Activated T-cell treated with anti-CD3 and anti-CD28 coated beads, Interleukin-2, amount 50 U/mL, for 72 hours (primary cell): ENCODE measurements at places on chromosomes 4 and X.
A peak's percentile ranks its signal among the peaks of the same experiment; 100 is the strongest.

GRCh38 chrX:16187024-16187760, 19.9 kb downstream of the MAGEB17 start:
- H3K4me1 ChIP-seq, result peaks cover 6% of the 10 kb centered on the region
- H3K27me3 ChIP-seq, result peaks cover 33% of the 10 kb centered on the region
- H3K27ac ChIP-seq, result no peak overlapping the region
- no peak overlapping the region for H3K4me3 ChIP-seq
- no peak for DNase-seq

DNA sequence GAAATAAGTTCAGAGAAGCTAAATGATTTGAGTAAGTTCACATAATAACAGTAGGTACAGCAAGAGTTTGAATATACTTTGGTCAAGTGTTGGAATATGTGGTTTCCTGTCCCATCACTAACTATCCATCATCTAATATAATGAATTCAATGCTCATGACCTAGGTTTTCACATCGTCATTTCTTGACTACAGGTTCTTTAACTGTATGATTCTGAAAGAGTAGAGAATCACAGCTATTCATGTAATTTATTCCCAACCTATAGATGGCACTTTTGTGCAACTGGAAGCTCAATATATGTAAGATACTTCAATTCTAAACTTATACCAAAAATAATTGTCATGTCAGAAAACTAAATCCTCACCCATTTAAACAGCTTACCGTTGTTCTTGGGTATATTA, 53.1 kb downstream of the TIGD2 start:
- H3K36me3 ChIP-seq, result no peaks in the 10 kb centered on the region
- H3K4me1 ChIP-seq, result no peaks in the 10 kb centered on the region
- peaks cover 6% of the 10 kb centered on the region for H3K27me3 ChIP-seq
- H3K27ac ChIP-seq, result no peak overlapping the region
- DNase-seq, result no peak

- H3K36me3 ChIP-seq, result no peaks in the 10 kb centered on the region
- H3K27ac ChIP-seq, result no peak overlapping the region
- DNase-seq, result no peak
- H3K4me3 ChIP-seq, result no peak overlapping the region
These were observed 37.3 kb downstream of the MAGEB17 start for GRCh38 chrX:16204538-16204937.

DNA sequence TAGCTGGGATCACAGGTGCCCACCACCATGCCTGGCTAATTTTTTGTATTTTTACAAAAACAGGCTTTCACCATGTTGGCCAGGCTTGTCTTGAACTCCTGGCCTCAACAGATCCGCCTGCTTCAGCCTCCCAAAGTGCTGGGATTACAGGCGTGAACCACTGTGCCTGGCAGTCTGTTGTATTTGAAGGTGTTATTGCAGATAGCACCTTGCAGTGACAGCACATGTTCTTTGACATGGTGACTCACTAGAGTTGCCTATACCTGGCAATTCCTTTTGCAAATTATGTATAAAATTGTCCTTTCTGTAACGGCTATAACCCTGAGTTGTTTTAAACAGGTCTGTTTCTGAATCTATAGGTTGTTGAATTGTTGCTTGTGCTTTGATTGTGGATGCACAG, 7.9 kb downstream of the OGT start:
- peak overlapping the region; percentile 98 for H3K27ac ChIP-seq
- peaks cover 7% of the 10 kb centered on the region for H3K27me3 ChIP-seq
- DNase-seq, result no peak
- peaks cover 45% of the 10 kb centered on the region for H3K36me3 ChIP-seq
- peak overlapping the region; percentile 85 for H3K4me3 ChIP-seq
- peaks cover 66% of the 10 kb centered on the region for H3K4me1 ChIP-seq

- H3K4me1 ChIP-seq, result peaks cover 65% of the 10 kb centered on the region
- peak overlapping the region; percentile 93 for H3K4me3 ChIP-seq
- H3K27ac ChIP-seq, result peak overlapping the region; percentile 99
- H3K36me3 ChIP-seq, result peaks cover 5% of the 10 kb centered on the region
- H3K27me3 ChIP-seq, result no peaks in the 10 kb centered on the region
These were observed 15.6 kb upstream of the ATP8A1 start for GRCh38 chr4:42672359-42673081.

DNA sequence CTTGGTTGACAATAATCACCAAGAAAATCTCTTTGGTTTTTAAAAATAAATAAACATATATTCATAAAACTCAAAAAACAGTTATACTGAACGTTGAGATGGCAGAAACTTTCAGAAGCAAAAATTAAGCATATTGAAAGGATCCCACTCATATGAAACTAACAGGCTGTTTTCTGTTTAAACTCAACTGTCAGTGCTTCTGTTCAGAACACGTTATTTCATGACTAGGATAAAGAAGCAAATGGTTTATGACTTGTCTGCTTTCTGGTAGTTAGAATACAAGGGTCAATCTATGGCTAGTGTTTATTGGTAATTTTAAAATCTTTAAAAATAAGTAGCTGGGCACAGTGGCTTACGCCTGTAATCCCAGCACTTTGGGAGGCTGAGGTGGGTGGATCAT, 4.1 kb downstream of the GPR82 start:
- DNase-seq, result no peak
- no peak overlapping the region for H3K4me3 ChIP-seq
- H3K27ac ChIP-seq, result no peak overlapping the region
- peaks cover 6% of the 10 kb centered on the region for H3K27me3 ChIP-seq
- H3K36me3 ChIP-seq, result no peaks in the 10 kb centered on the region

DNA sequence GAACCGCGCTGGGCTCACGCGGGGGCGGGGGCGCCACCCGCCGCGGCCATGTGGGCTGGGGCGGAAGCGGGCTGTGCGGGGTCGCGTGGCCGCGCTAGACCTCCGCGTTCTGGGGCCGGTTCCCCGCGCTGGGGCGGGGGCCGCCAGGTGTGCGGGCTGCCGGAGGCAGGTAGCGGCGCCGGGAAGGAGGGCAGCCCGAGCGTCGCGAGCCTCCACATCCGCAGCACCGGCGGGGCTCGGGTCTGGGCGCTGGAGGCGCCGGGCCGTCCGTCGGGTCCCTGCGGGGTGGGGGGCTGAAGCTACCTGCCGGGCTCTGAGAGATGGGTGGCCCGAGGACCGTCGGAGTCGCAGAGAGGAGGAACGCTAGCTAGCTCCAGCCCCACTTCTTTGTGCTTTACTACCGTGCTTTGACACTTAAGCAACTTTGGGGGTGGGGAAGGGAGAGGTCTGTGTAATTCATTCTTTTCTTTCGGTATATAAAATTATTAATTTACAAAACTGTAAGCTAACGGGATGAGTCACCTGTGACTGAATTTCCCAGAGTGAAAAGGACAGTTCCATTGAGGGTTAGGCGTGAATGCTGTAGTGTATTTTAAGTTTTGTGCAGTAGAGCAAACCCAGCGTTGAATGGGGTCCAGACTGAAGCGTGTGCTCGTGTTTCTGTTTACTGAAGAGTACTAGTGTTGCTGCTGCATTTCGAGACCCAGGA, 689 bp downstream of the METAP1 start:
- DNase-seq, result peak; percentile 18
- H3K4me3 ChIP-seq, result peak overlapping the region; percentile 92
- peak overlapping the region; percentile 66 for H3K27ac ChIP-seq
- H3K27me3 ChIP-seq, result no peaks in the 10 kb centered on the region
- H3K36me3 ChIP-seq, result no peaks in the 10 kb centered on the region

DNA sequence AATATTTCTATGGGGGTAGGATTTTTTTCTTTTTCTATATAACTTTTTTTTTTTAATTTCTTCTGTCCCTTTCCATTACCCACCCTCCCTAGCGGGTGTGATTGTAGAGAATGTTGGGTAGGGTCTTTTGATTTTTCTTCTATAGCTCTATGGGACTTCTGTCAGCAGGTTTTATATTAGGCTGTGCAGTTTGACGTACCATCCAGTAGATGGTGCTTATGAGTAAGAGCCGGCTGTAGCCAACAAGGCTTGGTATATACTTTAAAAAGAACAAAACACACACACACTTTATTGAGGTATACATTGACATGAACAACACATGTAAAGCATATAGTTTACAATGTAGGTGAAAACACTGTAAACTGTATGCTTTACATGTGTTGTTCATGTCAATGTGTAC, 247.9 kb upstream of the POF1B start:
- H3K27ac ChIP-seq, result no peak overlapping the region
- no peak for DNase-seq
- H3K27me3 ChIP-seq, result peaks cover 12% of the 10 kb centered on the region

DNA sequence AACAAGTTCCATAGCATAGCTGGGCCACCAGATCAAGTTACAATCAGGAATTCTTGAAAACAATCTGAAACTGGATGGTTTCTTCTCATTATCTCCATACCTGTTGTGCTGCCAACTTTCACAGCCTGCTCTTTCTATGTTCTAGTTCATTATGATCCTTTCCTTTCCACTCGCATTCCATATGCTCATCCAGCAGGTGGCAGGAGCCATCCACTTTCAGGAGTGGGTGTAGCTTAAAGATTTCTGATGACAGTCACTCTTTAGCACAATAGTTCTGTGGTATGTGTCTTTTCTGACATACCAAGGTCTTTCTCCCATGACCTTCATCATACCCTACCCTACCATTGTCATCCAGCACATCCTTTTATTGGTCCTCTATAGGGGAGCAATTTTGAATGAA, 46.4 kb downstream of the PAGE2 start:
- no peaks in the 10 kb centered on the region for H3K36me3 ChIP-seq
- H3K4me1 ChIP-seq, result no peaks in the 10 kb centered on the region
- no peak overlapping the region for H3K27ac ChIP-seq
- H3K27me3 ChIP-seq, result peaks cover 28% of the 10 kb centered on the region
- DNase-seq, result peak; percentile 32

DNA sequence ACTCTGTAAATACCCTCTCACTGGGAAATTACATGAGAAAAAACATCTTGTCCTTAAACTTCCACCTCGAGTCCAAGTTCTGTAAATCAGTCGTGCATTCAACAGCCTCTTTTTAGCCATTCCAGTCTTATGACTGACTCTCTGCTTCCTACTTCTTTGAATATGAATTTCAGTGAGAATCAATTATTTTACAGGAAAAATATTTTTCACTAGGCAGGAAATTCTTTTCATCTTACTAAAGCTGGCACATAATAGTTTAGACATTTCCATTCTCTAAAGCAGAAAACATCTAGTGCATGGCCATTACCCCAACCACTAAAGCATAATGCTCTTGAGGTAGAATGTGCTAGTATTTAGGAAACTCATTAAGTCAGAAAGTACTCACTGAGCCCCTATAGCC, 565.7 kb upstream of the FAT1 start:
- no peaks in the 10 kb centered on the region for H3K36me3 ChIP-seq
- DNase-seq, result no peak
- no peak overlapping the region for H3K4me3 ChIP-seq
- no peaks in the 10 kb centered on the region for H3K27me3 ChIP-seq
- no peaks in the 10 kb centered on the region for H3K4me1 ChIP-seq

DNA sequence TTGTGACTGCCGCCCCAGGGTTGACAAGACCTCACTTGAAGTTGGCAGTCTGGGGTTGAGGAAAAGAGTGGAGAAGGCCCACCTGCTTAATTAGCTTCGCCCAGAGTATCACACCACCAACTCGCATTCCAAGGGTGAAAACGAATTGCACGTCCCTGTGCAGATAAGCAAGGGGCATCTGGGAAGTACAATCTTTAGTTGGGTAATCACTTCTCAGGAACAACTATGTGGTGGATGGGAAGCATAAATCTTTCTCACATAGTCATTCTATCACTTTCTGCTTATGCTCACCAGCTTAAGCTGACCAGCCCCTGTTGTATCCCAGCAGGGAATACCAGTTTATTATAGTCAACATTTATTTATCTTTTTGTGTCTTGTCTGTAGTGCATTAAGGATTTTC, 14.3 kb downstream of the SPCS3 start:
- no peak overlapping the region for H3K4me3 ChIP-seq
- peaks cover 13% of the 10 kb centered on the region for H3K36me3 ChIP-seq
- no peak overlapping the region for H3K27ac ChIP-seq
- no peaks in the 10 kb centered on the region for H3K27me3 ChIP-seq
- peaks cover 19% of the 10 kb centered on the region for H3K4me1 ChIP-seq

- H3K27ac ChIP-seq, result no peak overlapping the region
- H3K27me3 ChIP-seq, result peaks cover 12% of the 10 kb centered on the region
- peak overlapping the region; percentile 45 for H3K4me3 ChIP-seq
- no peak for DNase-seq
- peaks cover 10% of the 10 kb centered on the region for H3K4me1 ChIP-seq
These were observed 429.7 kb downstream of the MAPK10 start for GRCh38 chr4:85929961-85930665.

- H3K27me3 ChIP-seq, result no peaks in the 10 kb centered on the region
- no peak overlapping the region for H3K27ac ChIP-seq
- no peak for DNase-seq
- H3K36me3 ChIP-seq, result no peaks in the 10 kb centered on the region
These were observed 624.8 kb upstream of the ATOH1 start for GRCh38 chr4:93203708-93204107.

DNA sequence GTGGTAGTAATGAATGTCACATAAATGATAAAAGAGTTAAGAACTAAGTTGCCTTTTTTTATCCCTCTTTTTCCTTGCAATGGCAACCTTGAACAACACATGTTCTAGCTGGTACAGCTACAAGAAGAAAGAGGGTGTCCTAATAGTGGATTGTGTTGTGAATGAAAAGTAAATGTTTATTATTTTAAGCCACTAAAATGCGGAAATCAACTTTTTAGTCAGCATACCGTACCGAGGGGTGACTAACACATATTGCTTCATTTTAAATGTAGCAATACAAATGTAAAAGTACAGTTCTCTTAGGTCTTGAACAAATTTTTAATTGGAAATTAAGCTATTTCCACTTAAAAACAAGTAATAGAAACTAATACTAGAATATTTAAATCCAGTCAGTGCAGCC, 17.7 kb upstream of the AP1AR start:
- no peak overlapping the region for H3K4me3 ChIP-seq
- H3K27me3 ChIP-seq, result no peaks in the 10 kb centered on the region
- DNase-seq, result no peak
- H3K36me3 ChIP-seq, result no peaks in the 10 kb centered on the region
- peaks cover 6% of the 10 kb centered on the region for H3K4me1 ChIP-seq
- no peak overlapping the region for H3K27ac ChIP-seq

DNA sequence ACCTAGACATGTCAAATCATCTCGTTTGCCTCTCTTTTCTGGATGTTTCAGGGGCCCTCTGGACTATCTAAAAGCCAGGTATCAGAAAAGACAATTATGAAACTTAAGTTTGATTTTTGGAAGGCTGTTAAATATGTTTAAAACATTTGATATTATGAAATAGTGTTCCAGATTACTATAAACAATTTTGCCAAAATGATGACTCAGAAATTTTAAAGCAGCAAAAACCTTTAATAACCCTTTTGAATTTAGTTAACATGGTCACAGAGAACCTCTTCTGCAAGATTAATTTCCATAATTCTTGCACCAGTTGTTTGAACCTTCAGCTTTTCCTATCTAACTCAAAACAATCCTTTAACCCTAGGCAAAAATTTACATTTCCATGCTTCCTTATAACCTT, 18.8 kb upstream of the FAM47E start:
- H3K36me3 ChIP-seq, result peaks cover 11% of the 10 kb centered on the region
- DNase-seq, result no peak
- no peak overlapping the region for H3K4me3 ChIP-seq
- H3K4me1 ChIP-seq, result no peaks in the 10 kb centered on the region
- H3K27ac ChIP-seq, result no peak overlapping the region

GRCh38 chrX:110966839-110967238, 129.2 kb upstream of the PAK3 start:
- H3K36me3 ChIP-seq, result no peaks in the 10 kb centered on the region
- H3K4me3 ChIP-seq, result no peak overlapping the region
- DNase-seq, result no peak
- peaks cover 33% of the 10 kb centered on the region for H3K27me3 ChIP-seq
- no peaks in the 10 kb centered on the region for H3K4me1 ChIP-seq

GRCh38 chr4:4858527-4859324, 739 bp upstream of the MSX1 start:
- peaks cover 85% of the 10 kb centered on the region for H3K27me3 ChIP-seq
- H3K4me1 ChIP-seq, result peaks cover 42% of the 10 kb centered on the region
- H3K4me3 ChIP-seq, result peak overlapping the region; percentile 72

GRCh38 chr4:162557516-162558106, 393.8 kb upstream of the FSTL5 start:
- H3K27me3 ChIP-seq, result no peaks in the 10 kb centered on the region
- no peak overlapping the region for H3K4me3 ChIP-seq
- H3K4me1 ChIP-seq, result no peaks in the 10 kb centered on the region
- no peak overlapping the region for H3K27ac ChIP-seq
- H3K36me3 ChIP-seq, result no peaks in the 10 kb centered on the region
